ENCODE measurements at places on chromosomes 3 and 15. TPM values are rescaled to one million over a fixed set of nuclear protein-coding genes. Genes with fewer than 3 reads are reported as not detected.
A peak's percentile ranks its signal among the peaks of the same experiment; 100 is the strongest.

The ZPLD1 gene
- 0.43 TPM for total RNA-seq

DNA sequence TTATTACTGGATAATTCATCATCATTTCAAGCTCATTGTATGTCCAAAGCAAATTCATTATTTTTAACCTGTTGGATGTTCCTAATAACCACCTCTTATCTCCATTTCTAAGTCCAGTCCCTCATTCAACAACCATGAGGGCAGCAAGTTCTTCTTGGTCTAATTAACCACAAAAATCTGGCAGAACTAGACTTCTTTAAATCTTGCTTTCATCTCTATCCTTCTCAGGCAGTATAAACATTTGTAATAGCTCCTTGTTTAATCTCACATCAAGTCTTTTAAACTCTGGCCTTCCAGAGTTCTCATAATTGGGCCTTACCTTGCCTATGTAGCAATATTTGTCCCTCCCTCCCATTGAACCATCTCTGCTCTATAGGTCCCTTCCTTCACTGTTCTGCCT, 17.0 kb upstream of the GHSR start:
- no peak for DNase-seq

DNA sequence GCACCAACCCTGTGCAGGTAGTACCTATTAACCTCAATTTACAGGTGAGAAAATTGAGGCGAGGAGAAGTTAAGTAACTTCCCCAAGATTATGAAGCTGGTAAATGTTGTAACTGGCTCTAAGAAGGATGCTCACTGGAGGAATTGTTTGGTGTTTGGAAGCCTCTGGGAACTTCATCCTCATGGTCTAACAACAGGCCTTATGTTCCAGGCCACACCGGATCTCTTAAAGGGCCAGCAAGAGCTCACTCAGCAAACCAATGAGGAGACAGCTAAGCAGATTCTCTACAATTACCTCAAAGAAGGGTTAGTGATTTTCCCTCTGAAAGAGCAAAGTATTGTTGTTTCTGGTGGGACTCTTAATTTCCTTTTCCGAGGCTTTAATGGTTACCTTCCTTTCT, 63.9 kb downstream of the CGNL1 start:
- peak; percentile 5 for DNase-seq

GRCh38 chr3:124007186-124007585, 15.3 kb upstream of the ROPN1 start:
- DNase-seq = no peak

- DNase-seq = no peak
Measured at GRCh38 chr15:39128746-39129145, 452.1 kb upstream of the THBS1 start.

DNA sequence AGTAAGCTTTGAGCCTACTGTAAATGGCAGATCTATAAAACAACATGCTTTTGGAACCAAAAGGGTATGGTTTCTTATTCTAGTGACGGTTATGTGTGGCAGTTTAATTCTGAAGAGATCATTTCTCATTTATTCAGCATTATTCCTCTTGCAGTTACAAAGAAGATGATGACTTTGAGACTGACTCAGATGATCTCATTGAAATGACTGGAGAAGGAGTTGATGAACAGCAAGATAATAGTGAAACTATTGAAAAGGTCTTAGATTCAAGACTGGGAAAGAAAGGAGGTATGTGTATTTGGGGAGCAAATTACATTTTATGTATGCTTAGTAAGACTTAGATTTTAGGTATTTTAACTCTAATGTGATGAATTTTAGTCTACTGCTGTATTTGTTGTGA, 41.5 kb downstream of the CHD2 start:
- no peak for DNase-seq

The CHRM5 gene
- under 0.01 TPM for total RNA-seq

The CHAC1 gene
- total RNA-seq = 62.2 TPM

The ZBED2 gene
- not detected for total RNA-seq

The CACNA2D3 gene
- 4.3 TPM for total RNA-seq

The HESX1 gene
- not detected for total RNA-seq

The LRRC31 gene
- total RNA-seq = not detected

The SCAANT1 gene
- total RNA-seq = not detected

The LRCH3 gene
- total RNA-seq = 149 TPM

GRCh38 chr15:73994912-73995622, 551 bp downstream of the PML start:
- DNase-seq = no peak

DNA sequence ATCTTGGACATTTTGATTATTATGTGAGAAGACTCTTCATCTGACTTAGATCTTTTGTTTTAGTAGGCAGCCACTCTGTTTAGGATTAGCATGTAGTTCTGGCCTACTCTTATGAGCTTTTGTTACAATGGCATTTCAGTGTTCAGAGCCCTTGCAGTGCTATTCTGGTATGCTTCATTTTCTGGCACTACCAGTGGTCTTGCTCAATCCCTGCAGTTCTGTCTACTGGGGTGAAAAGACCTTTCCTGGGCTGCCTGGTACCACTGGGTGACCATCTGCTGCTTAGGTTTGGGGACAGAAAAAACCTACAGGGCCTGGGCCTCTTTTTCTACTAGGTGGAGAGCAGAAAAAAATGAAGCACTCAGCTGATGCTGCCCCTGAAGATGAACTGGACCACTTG, 42.5 kb downstream of the IL16 start:
- peak; percentile 17 for DNase-seq

The P2RY12 gene
- under 0.01 TPM for total RNA-seq

GRCh38 chr3:22971497-22971896, 231.6 kb upstream of the UBE2E2 start:
- DNase-seq = no peak

DNA sequence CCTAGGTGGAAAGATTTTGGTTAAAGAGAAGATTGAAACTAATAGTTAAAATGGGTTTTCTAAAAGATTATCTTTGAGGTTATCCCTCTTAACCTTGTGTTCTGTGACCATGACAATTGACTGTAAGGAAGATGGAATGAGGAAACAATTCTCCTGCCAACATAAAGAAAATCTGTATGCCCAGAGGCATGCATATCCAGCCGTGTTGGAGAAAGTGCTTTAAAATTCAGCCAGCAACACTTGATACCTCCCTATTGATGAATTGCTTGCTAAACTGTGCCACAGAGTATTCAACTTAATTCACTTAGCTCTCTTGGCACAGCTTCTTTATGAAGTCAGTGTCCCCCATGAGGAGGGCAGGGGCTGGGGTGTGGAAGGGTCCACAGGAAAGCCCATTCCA, 203.5 kb downstream of the UBE2E2 start:
- DNase-seq = no peak

DNA sequence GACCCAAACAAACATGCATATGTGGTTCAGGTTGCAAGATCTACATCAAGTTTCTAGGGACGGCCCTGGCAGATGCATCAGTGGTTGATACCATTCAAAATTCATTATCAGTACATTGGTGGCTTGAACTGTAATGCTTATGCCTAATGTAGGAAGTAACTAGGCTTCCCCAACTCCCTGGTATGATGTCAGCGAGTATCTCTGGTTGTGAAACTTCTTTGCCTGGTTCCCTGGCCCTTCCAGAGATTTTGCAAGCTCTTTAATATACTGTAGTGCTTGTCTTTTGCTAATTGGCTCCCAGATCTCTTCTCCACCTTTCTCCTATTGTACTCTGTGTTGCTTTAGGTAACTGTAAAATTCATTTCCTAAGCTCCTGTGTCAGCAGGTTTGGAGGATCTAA, 114.8 kb upstream of the RARB start:
- DNase-seq = no peak

DNA sequence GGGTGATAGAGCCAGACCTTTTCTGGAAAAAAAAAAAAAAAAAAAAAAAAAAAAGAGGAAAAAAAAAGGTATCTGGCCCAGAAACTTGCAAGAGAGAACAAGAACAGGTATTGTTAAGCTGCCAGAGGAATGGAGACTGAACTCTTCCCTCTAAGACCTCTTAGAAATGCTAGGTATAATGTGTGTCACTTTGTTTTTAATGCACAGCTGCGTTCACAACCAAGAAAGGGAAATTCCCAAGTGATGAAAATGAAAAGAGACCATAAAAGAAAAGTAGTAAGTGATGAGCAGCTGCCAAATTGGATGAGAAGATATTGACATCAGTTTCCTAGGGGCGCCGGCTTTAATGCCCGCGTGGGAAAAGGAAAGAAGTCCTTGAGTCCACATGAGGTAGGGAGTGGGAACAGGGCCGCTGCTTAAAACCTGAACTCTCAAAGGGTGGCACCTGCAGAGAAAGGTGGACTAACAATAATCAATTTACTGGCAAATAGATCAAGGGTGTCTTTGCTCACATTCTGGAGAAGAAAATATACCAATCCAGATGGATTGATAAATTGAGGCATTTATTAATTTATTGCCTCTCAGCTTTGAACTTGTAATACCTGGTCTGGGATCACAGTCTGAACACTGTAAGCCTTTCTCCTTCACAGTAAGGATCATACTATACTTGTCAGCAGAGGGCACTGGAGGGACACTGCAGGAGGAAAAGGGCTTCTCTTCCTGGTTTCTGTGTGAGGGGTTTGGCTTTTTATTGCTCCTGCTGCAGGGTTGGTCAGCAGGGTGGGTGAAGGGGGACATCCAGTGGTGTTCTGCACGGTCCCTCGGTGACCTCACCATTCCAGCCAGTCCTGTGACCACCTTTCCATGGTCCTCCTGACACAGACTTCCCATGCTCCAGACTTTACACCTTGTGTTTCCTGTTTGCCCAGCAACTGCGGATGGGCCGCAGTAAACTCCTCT, 131.6 kb downstream of the AQP9 start:
- DNase-seq = peak; percentile 75

GRCh38 chr3:57080171-57080570, 19.7 kb downstream of the SPATA12 start:
- DNase-seq = no peak

DNA sequence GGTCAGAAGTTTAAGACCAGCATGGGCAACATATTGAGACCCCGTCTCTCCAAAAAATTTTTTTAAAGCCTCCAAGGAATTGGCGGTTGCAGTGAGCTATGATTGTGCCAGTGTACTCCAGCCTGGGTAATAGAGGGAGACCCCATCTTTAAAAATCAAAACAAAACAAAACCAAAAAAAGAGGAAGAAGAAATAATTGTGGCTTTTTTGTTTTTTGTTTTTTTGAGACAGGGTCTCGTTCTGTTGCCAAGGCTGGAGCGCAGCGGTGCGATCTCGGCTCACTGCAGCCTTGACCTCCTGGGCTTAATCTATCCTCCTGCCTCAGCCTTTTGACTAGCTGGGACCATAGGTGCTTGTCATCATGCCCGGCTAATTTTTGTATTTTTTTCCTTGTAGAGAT, 4.5 kb upstream of the SLC30A4 start:
- DNase-seq = no peak

- no peak for DNase-seq
Measured at GRCh38 chr15:91787198-91787597, 66.3 kb upstream of the SLCO3A1 start.

The TIGIT gene
- under 0.01 TPM for total RNA-seq

The FBXO40 gene
- total RNA-seq = not detected

- DNase-seq = no peak
Measured at GRCh38 chr15:91704343-91704742, 149.2 kb upstream of the SLCO3A1 start.

- DNase-seq = no peak
Measured at GRCh38 chr3:123347691-123348264, 101.1 kb downstream of the ADCY5 start.

The CPNE4 gene
- total RNA-seq = not detected

DNA sequence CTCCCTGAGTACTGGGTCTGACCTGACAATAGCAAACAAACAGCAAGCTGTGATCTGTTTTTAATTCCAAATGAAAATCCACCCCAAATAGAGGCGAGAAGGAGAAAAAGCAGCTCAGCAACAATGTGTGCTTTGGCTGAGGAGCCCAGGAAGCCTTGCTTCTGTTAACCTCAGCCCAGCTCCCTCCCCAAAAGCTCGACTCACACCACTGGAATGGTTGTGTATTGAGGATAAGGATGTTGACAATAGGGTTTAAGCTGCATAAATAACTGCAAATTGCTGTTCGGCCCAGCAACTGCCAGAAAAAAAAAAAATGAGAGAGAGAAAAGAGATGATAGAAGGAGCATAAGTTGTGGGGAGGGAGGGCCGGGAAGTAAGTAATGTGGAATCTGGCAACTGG, 104.0 kb upstream of the TBC1D5 start:
- DNase-seq = peak; percentile 19

GRCh38 chr15:48072941-48073340, 47.8 kb upstream of the SLC24A5 start:
- no peak for DNase-seq

The TRPC1 gene
- 30.6 TPM for total RNA-seq

The CDCP1 gene
- total RNA-seq = 10.4 TPM

- no peak for DNase-seq
Measured at GRCh38 chr3:47909607-47910006, 106.6 kb downstream of the MAP4 start.

DNA sequence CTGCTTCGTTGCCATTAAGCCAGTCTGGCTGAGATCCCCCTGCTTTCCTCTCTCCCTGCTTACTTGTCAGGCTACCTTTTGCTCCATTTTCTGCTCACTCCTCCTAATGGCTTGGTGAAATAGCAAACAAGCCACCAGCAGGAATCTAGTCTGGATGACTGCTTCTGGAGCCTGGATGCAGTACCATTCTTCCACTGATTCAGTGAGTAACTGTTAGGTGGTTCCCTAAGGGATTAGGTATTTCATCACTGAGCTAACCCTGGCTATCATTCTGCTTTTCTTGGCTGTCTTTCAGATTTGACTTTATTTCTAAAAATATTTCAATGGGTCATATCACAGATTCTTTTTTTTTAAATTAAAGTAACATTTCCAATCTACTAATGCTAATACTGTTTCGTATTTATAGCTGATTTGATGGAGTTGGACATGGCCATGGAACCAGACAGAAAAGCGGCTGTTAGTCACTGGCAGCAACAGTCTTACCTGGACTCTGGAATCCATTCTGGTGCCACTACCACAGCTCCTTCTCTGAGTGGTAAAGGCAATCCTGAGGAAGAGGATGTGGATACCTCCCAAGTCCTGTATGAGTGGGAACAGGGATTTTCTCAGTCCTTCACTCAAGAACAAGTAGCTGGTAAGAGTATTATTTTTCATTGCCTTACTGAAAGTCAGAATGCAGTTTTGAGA, 25.0 kb downstream of the CTNNB1 start:
- peak; percentile 56 for DNase-seq

DNA sequence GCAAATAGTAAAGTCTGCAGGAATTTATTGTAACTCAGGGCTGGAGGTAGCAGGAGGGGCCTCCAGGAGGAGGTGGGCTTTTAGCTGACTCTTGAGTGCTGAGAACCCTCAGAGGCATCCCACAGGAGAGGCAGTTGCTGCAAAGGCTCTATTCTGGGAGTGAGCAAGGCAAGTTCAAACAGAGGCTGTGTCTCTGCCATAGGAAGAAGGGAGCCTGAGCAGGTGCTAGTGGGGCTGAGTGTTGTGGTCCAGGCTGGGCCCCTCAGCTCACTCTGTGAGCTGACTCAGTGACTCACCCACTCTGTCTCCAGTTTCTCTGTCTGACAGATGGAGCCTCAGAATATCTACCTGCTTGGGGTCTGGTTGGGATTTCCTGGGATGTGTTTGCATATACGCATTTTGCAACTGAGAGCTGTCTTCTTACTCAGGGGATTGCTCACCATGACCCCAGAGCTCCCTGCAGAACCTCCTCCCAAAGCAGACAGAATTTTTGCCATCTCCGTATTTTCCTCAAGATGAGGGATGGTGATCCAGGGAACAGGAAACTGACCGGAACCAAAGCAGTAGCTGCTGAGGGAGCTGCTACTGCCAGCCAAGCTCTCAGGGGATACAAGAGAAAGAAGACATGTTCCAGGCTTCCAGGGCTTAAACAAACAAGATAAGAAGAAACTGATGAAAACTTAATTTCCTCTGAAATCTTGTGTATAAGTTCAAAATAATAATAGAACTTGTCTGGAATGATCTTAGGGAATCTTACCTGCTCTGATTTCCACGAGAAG, 13.6 kb upstream of the NOX5 start:
- DNase-seq = no peak

- DNase-seq = peak; percentile 25
Measured at GRCh38 chr3:72191209-72191960, 406.4 kb upstream of the PROK2 start.
